ENCODE measurements at places on chromosomes 16 and 17.

- DNase-seq: no peak
Observed at GRCh38 chr17:35345926-35346771, 27.3 kb downstream of the SLFN11 start.

DNA sequence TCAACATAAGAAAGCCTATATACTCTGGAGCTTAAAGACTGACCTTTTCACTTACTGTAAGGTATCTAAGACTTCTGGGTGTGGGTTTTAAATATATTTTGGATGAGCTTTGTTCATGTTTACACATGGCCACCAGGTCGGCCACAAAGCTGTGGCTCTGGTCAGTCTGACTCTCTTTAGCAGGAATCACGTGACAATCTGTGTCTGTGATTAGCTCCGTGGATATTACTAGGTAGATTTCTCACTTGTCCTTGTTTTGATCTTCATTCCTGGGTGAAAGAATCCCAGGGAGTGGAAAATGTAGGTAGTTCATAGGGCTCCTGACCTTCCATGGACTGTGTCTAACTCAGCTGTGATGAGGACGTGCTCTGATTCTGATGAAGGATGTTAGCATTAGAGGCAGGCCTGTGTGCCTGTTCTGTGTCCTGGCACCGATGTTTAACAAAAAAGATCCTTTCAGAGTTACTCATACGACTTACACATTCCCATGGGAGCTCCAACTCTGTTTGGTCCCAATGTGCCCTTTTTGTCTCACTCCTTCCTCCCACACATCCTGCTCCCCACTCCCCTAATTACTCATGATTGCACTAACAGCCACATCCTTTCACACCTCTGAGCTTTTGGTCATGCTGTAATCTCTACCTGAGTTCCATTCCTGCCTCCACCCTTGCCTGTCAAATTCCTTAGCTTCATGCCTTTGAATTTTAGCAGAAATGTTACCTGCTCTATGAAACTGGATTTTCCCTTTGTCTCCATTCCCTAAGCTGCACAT, 425.1 kb downstream of the MAF start:
- DNase-seq: no peak

- peak; percentile 66 for DNase-seq
Observed at GRCh38 chr17:78130437-78131101, at the start of gene TMC8. TSS of gene TMC8 (plus strand) at chr17:78130771. CDS start at chr17:78131589, 818 bp downstream.

DNA sequence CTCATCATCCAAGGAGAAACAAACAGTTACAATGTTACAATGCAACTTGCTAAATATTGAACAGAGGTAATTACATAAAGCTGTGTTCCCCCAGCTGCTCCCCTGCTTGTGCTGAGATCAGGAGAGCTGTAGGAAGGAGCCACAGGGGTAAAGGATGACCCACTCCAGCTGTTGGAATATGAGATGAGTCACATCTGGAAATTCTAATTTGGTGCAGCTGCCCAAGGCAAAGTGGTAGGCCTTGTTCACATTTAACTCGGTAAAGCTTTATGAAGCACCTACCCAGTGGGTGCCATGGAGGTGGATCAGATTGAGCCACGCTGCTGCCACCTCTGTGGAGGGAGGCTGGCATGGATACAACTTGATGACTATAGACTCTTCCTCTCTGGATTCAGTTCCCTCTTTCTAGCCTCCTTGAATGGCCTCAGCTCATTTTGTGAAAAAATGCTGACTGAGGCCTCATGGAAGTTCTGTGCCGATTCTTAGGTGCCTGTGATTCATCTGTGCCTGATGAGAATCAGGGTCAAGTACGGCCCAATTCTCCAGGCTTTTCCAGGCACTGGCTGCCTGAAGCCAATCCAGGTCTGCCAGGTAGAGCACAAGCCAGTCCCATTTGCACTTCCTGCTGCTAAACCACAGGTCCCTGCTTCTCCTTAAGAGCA, 7.4 kb downstream of the ZNF689 start:
- DNase-seq: no peak

- no peak for DNase-seq
Observed at GRCh38 chr16:30051518-30051917, 14.0 kb upstream of the ALDOA start.

GRCh38 chr17:40348136-40348504, 16.4 kb downstream of the GJD3 start:
- no peak for DNase-seq

GRCh38 chr17:57016071-57016763, 38.3 kb downstream of the SCPEP1 start:
- DNase-seq: no peak

DNA sequence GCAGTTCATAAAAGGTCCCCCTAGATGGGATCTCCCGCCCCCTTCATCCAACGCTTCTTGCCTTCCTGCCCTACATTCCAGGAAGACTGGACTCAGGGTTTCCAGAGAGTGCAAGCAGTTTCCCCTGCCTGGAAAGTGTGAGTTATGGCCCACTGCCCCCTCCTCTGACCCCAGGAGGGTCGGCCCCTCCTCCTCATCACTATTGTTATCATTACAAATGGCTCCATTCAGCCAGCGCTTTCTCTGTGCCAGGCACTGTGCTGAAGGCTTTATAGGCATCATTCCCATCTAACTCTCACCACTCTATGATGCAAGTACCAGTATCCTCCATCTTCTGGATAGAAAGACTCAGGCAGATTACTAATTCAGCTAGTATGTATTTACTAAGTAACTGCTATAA, 90.7 kb downstream of the USP31 start:
- no peak for DNase-seq

DNA sequence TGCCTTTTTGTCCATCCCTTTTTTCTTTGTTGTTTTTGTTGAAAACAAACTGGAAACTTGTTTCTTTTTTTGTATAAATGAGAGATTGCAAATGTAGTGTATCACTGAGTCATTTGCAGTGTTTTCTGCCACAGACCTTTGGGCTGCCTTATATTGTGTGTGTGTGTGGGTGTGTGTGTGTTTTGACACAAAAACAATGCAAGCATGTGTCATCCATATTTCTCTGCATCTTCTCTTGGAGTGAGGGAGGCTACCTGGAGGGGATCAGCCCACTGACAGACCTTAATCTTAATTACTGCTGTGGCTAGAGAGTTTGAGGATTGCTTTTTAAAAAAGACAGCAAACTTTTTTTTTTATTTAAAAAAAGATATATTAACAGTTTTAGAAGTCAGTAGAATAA, 4.9 kb downstream of the SOX9 start:
- no peak for DNase-seq

- no peak for DNase-seq
Observed at GRCh38 chr16:11913425-11914079, 2.2 kb downstream of the GSPT1 start.

DNA sequence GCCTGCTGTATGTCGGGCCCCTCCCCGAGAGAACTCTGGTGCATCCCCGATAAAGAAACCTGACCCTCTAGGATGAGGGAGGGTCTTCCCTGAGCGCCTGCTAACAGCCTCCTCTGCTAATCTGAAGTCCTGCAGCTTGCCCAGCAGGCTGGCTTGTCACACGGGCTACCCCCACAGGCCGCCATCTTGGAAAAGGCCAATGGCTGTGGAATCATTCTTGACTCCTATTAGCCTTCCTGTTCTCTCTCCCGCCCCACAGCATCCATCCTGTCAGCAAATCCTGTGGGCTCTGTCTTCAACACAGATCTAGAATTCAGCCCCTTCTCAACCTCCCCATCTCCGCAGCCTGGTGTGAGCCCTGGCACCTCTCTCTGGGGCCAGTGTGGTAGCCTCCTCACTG, 12.0 kb downstream of the IL4R start:
- DNase-seq: no peak

GRCh38 chr16:4613636-4614570, 785 bp downstream of the UBALD1 start:
- DNase-seq: peak; percentile 35

DNA sequence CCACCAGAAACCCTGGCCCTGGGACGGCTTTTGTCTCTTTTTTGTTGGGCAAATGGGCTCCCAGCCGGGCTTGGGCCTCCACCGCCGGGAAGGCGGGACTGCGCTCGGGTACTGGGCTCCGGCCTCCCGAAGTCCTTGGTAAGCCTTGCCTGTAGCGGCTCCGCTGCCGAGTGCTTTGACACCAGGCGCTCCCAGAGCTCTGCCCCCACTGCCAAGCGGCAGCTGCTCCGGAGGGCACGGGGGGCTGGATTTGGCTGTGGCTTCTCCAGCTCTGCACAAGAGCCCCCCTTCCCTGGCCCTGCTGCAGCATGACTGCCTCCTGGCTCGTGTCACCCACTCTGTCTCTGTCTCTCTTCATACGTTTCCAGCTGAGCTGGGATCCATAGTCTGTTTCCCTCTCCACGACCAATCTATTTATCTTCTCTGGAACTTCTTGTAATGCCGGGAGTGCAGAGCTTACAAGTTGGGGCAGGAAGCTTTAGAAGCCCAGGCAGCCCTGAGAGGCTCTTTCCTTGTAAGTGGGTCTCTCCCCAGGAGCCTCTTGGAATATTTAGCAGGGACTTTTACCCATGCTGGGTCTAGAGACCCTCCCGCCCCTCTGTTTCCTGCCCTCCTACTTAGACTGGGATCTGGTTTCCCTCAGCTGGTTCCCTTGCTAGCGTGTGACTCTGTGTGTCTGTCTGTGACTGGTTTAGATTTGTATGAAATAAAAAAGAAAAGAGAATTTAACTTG, 246.9 kb upstream of the GSE1 start:
- no peak for DNase-seq

- peak; percentile 24 for DNase-seq
Observed at GRCh38 chr17:21452377-21453143, 76.4 kb downstream of the KCNJ12 start.

- no peak for DNase-seq
Observed at GRCh38 chr17:5557485-5557884, 26.8 kb downstream of the NLRP1 start.

DNA sequence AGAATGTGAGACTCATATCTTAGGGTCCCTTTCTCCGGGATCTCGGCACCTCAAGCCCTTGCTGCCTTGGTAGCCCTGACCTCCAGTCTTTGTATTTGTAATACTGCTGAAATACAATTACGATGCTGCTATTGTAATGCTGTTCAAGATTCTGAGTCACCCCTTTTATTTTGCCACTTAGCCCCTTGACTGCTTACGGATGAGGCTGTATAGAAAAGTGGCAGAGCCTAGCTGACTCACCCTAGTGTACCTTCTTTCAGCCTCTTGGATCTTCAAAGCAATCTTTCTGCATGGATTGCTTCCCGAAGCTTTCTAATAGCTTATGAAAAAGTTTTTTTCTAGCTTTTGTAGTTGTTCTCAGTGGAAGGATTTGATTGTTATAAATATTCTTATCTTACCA, 187.9 kb downstream of the KCNJ2 start:
- no peak for DNase-seq

GRCh38 chr17:75380750-75381149, 24.7 kb downstream of the GRB2 start:
- DNase-seq: no peak

DNA sequence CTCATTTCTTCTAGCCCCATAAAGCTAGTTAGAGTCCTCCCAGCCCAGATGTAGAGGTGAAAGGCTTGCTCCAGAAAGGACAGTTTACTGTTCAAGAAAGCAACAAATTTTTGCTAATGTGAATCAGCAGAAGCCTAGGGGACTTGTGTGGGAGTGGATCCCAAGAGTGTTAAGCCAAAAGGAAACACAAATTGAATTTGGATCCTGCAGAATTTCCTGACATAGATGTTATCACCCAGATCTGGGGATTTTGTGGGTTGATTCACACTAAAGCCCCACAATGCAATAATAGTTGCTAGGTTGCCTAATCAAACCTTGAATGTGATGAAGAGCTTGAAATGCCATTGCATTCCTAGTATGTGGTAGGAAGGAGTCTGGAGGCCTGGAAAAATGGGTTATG, 135.2 kb upstream of the HS3ST3A1 start:
- no peak for DNase-seq

DNA sequence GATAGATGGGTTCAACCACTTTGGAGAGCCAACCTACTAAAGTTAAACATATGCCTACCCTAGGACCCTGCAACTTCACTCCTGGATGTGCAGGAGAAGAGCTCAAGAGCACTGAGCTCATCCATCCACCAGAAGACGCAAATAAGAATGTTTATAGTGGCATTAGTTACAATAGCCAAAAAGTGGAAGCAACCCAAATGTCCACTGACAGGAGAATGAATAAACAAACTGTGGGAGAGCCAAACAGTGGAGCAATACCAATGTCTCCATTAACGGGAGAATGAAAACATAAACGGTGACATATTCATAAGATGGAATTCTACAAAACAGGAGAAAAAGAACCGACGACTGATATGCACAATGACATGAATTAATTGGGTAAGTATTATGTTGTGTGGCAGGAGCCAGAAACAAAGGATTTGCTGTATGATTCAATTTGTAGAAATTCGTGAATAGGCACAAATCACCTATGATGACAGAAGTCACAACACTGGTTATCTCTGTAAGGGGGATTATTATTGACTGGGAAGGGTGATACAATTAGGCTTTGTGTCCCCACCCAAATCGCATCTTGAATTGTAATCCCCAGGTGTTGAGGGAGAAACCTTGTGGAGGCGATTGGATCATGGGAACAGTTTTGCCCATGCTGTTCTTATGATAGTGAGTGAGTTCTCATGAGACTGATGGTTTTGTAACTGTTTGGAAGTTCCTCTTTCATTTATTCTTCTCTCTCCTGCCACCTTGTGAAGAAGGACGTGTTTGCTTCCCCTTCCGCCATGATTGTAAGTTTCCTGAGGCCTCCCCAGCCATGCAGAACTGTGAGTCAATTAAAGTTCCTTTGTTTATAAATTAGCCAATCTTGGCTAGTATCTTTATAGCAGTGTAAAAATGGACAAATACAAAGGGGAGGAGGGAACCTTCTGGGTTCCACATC, 57.9 kb upstream of the PLCG2 start:
- no peak for DNase-seq

GRCh38 chr16:56609463-56609921, 1.1 kb downstream of the MT2A start:
- peak; percentile 67 for DNase-seq

- DNase-seq: no peak
Observed at GRCh38 chr16:27627136-27627535, 77.2 kb downstream of the KATNIP start.

DNA sequence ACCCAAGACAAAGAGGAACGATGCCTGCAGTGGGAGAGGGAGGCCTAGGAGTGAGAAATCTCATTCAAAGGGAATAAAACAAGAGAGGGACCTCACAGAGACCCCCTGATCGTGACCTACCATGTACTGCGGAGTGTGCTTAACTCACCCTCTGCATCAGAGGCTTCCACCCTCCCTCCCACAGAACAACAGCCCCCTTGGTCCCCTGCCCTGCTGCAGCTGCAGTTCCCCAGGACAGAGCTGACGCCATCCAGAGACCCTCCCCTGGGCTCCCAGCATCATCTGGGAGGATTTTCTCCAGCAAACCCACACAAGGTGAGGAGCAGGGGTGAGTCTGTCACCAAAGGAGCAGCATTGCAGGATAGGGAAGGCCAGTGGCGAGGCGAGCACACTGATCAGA, 39.8 kb downstream of the TLE7 start:
- no peak for DNase-seq

DNA sequence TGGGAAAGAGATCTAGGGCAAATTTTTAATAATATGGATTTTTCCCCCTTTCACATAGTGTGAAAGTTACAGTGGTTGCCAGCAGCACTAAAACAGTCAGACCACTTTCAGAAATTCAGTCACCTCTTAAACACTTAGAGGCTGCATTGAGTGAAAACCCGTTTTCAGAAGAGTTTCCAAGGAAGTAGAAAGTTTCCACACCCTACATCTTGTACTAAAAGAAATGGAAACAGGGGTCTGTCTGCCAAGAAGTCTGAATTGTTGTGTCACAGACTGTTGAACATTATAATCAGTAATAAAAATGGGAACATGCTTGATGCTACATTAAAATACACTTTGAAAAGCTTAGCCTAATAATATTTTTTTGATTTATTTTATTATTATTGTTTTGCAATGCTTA, 278.9 kb upstream of the KCNJ16 start:
- DNase-seq: no peak

All from stimulated activated CD4-positive, alpha-beta T cell treated with anti-CD3 and anti-CD28 coated beads, Interleukin-12 subunit alpha, Interleukin-12 subunit beta, amount 100 ng/mL, for 24 hours (primary cell).